Ascending aorta (tissue), 2 donors: ENCODE measurements at places on chromosomes 5 and 9.
A peak's percentile ranks its signal among the peaks of the same experiment; 100 is the strongest.

- DNase-seq = no peak
These were observed 160.7 kb upstream of the TRPC7 start for GRCh38 chr5:136526021-136526420.

- DNase-seq = no peak
These were observed 61.7 kb upstream of the UBAC1 start for GRCh38 chr9:136022731-136023409.

DNA sequence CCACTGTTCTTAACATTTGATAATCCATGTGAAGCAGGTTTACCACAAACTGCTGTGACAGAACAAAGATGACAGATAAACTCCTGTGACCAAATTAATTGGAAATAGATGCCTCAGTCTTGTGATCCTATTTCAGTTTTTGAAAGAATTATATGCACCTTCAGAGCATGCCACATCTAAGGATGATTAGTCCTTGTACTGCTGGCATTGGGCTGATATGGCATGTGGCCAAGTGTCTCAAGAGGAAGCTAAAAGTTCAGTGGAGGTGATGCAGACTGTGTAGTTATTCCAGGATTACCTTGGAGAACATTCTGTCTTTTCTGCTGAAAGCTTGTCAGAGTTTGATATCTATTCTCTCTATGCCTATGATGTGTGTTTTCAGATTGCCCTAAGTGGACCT is 314.4 kb upstream of the EFNA5 start:
- DNase-seq = no peak

DNA sequence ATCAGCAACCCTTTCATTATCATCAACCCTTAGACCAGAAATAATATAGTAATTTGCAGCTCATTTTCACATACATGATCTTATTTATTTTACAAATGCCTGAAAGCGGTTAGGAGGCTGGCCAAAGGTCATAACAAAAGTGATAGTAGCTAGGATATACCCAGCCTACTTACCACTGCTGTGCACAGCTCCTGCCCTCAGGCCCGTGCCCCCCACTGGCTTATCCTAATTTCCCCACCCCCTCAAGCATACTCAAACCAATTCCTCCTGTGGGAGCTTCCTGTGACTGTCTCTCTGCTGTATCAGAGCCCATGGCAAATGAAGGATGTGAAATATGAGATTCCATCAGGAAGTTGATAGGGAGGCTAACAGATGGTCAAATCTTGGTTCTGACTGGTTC is 14.8 kb downstream of the FAM219A start:
- no peak for DNase-seq

DNA sequence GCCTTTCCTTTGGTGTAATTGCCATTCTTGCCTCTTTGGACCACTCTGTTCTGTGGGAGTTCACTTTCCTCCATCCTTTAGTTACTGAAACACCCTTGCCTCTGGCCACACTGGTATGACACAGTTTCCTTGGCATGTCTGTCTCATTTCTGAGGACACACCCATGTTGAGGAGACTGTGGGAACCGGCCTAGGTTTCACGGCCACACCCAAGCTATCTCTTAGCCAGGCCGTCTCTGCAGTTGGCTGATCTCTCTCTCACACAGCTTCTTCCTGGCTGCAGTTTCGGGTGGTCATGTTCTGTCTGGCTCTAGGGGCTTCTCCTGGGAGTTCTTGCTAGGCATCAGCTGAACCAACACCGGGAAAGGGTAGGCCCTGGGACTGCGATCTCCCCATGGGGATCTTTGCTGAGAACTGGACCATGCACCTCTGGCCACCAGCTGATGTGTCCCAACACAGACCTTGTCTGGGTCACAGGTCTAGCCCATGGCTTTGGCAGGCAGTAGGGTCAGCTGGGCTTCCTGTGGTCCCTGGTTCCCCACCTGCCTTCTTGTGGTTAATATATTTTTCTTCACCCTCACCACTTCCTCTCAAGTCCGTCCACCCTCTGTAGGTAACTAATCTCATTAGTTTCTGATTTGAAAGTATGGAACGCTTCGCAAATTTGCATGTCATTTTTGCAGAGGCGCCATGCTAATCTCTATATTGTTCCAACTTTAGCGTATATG is 24.9 kb downstream of the ARHGEF37 start:
- DNase-seq = no peak

- no peak for DNase-seq
These were observed 597.3 kb upstream of the DAB2 start for GRCh38 chr5:40022057-40022456.

DNA sequence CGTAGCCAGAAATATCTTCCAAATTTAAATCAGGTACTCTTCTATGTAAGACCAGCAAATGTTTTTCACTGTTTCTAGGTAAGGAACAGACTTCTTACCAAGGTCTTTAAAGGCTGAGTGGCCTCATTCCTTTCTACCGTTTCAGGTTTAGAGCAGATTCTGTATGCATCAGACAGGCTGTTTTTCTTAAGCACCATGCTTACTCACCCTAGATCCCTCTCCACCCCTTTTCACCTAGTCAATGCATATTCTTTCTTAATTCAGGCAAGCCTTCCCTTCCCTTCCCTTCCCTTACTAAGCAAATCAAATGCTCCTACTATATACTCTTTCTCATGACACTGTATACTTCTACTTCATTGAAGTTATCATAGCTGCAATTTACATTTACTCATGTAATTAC is 70.7 kb downstream of the RFX3 start:
- DNase-seq = no peak

GRCh38 chr9:86665416-86665815 is 281.9 kb downstream of the GAS1 start:
- no peak for DNase-seq

- DNase-seq = no peak
These were observed 177.2 kb upstream of the MAP3K1 start for GRCh38 chr5:56638061-56638621.

- DNase-seq = no peak
These were observed 20.7 kb downstream of the SLIT3 start for GRCh38 chr5:169280286-169280685.

DNA sequence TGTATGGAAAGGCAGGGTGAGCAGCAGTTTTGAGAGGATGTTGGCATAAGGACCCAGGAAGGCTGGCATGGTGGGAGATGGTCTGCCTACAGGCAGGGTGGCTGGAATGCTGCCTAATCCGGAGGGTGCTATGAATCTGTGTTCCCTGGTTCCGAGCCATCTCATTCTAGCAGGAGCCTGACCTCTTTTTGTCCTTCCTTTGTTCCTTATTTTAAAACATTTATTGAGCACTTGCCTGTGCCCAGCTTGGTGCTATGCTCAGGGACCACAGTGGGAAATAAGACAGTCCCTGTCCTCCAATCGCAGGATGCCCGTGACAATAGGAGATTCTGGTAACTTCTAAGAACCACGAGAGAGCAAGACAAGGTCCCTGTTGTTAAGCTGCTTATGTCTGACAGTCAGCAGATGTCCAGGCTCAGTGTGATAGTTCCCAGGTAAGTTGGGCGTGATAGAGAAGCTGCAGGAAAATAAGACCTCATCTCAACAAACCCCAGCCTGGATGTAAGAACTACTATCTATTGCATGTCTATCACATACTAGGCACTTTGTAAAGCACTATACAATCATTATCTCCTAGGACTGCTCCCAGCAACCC is 9.1 kb upstream of the ZBTB34 start:
- no peak for DNase-seq

- no peak for DNase-seq
These were observed 33.1 kb upstream of the PPARGC1B start for GRCh38 chr5:149697001-149697400.

DNA sequence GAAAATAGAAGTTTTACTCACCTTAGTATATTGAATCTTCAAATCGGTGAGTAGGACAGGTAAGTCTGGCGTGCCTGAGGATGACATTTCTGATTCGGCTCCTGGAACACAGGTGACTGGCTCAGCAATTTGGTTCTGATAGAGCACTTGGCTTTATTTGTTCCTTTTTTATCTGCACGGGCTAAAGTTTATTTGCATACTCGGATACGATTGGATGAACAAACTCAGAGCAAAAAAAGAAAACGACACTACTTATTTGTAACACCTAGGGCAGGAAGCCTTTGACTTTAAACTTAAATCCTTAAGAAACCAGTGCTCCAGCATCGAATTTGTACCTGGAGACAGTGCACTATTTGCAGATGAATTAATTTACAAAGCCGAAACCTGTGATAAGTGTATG is at the start of gene ALDH1A1:
TSS of gene ALDH1A1 (minus strand) at position 140 of the 400 bp plus-strand sequence. CDS start at position 87, 53 bp downstream.
- no peak for DNase-seq

GRCh38 chr9:10447036-10447435 is 165.8 kb downstream of the PTPRD start:
- no peak for DNase-seq

DNA sequence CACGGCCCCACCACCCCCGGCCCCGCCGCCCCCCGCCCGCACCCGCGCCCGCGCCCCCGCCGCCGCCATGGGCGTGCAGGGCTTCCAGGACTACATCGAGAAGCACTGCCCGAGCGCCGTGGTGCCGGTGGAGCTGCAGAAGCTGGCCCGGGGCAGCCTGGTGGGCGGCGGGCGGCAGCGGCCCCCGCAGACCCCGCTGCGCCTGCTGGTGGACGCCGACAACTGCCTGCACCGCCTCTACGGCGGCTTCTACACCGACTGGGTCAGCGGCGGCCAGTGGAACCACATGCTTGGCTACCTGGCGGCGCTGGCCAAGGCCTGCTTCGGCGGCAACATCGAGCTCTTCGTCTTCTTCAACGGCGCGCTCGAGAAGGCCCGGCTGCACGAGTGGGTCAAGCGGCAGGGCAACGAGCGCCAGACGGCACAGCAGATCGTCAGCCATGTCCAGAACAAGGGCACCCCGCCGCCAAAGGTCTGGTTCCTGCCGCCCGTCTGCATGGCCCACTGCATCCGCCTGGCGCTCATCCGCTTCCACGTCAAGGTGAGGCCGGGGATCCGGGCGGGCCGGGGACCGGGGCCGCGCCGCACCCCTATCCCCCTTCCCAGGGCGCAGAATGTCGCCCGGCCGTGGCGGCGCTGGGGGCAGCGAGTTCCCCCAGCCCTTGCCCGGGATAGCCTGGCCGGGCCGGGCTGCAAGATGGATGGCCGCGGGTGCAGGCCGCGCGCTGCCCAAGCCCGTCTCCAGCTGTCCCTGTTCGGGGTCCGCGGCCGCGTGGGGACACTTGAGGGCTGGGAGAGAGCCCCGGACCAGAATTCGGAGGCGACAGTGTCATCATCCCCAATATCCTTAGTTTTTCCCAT is 594 bp downstream of the FAM120A start:
- DNase-seq = peak; percentile 73

DNA sequence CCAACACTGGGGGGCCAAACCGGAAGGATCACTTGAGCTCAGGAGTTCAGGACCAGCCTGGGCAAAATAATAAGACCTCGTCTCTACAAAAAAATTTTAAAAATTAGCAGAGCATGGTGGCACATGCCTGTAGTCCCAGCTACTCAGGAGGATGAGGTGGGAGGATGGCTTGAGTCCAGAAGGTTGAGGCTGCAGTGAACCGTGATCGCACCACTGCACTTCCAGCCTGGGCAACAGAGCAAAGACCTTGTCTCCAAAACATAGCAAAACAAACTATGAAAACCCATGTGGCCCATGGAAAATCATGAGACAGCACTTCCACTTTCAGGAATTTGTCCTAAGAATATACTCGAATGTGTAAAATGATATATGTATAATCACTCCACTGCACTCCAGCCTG is 6.1 kb downstream of the SETX start:
- no peak for DNase-seq

GRCh38 chr9:77417566-77417965 is 230.6 kb downstream of the GNA14 start:
- no peak for DNase-seq

- DNase-seq = no peak
These were observed 443.1 kb downstream of the ZNF608 start for GRCh38 chr5:124303366-124303765.

DNA sequence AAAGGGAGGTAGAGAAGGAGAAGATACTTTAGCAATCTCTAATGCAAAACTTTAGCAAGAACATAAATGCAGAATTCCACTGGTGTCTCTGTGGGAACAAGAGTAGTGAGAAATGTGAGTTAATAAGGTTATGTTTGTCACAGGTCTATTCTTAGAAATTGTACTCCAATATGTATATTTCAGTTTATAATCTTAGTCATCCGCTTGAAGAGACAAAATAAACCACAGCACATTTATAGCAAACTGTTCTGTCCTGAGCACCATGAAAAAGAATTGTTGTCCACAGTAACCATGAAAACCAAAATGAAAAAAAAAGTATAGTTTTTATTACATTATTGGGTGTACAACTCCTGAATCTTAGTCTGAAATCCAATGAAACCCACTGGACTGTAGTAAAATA is 93.6 kb upstream of the TSLP start:
- no peak for DNase-seq

GRCh38 chr9:134490446-134490845 is 151.2 kb upstream of the COL5A1 start:
- peak; percentile 22 for DNase-seq

DNA sequence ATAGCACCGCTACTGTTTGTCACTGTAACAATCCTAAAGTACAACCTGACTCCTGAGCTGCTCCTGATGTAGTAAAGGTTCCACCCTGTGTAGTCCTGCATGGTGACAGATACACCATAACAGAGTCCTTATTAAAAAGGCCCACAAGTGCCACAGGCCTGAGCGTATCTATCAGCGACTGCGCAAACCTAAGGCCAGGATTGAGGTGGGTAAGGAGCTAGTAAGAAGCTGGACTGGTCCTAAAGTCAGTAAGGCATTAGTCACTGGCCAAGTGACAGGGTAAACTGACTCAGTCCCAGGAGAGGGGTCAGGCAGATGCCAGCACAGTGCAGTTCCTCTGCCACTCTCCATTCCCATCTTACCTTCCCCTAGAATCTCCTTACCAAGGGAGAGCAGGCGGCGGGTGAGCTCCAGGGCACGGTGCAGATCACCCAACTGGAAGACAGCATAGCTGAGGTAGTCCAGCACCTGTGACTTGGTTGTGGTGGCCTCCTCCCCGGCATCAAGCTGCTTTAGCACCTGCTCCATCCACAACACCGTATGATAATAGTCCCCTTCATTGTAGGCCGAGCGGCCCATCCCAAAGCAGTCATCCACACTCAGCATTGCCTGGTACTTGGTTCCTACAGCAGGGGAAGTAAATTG is 17.6 kb downstream of the P4HA2 start:
- DNase-seq = peak; percentile 42

DNA sequence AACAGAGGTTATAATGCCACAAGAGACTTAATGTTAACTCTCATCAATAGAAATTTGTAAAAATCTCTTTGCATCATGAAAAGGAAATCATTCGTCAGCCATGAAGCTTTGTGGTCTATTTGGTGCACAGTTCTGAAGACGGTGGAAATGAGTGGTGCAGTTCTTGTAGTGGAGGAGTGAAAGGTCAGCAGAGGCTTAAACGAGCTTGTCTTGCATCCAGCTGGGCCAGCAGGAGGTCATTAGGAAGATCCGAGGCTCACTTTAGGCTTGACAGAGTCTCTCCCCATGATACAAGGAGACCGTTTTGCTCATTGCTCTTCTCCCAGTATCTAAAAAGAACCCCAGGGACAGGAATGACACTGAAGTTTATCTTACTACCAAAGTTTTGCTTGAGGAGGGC is 440.8 kb downstream of the BNC2 start:
- no peak for DNase-seq

GRCh38 chr5:69525490-69525889 is 32.9 kb downstream of the OCLN start:
- DNase-seq = no peak

- DNase-seq = no peak
These were observed 1.0 kb upstream of the RAPGEF1 start for GRCh38 chr9:131740898-131741297.
